Central memory CD4-positive, alpha-beta T cell (primary cell): ENCODE measurements at places on chromosomes 7 and 10.

GRCh38 chr10:74589851-74590250 lies 236.5 kb upstream of the KAT6B start:
- DNase-seq = no peak

- DNase-seq = no peak
These were observed 23.4 kb upstream of the EGR2 start for GRCh38 chr10:62839590-62839989.

GRCh38 chr7:99560834-99561736 lies 2.6 kb downstream of the ZNF655 start:
- DNase-seq = no peak

DNA sequence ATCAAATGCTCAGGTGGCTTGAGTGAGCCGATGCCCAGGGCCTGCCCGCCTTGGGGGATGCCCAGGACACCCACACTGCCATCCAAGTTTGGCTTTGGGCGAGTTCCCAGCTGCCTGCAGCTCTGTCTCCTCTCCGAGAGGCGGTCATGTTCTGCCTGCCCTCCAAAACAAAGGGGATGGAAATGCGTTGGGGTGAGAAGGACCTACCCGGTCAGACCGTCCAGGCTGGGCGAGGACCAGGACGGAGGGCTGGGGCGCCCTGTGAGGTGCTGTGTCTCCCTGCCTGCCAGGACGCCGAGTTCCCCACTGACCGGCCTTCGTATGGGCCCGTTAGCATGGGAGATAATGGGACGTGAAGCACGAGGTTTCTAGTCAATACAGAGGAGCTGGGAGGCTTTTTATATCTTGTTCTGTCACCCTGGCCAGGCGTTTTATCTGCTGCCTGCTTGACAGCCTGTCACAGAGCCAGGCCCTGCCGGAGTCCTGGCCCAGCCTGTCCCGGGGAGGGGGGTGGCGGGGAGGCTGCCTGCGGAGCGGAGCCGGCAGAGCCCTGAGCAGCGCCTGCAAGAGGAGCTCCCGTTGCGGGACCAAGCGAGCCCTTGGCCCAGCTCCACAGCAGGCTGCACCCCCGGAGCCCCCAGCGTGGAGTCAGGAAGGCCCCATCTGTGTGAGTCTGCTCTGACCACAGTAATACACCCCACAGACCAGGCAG lies 22.0 kb upstream of the ELFN1 start:
- DNase-seq = no peak

DNA sequence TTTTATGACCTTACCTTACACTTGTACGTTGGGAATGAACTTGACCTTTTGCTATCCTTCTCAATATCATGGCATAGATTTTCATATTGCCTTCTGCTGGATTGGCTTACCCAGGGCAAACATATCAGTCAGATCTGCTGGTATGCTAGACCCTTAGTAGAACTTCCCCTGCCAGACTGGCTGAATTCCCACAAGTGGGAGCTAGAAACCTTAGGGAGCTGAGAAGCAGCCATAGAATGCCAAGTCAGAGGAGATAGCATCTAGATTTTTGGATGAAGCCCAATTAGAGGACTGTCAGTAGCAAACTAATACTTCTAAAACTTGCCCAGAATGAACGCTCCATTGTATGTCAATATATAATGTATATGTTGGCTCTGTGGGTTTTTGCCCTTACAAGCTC lies 385.0 kb downstream of the NXPH1 start:
- no peak for DNase-seq

- DNase-seq = no peak
These were observed 3.5 kb downstream of the NRCAM start for GRCh38 chr7:108452707-108453106.

- peak; percentile 19 for DNase-seq
These were observed 55.0 kb downstream of the PRTFDC1 start for GRCh38 chr10:24897326-24897926.

- DNase-seq = no peak
These were observed 175.3 kb upstream of the BET1 start for GRCh38 chr7:94179466-94179865.

DNA sequence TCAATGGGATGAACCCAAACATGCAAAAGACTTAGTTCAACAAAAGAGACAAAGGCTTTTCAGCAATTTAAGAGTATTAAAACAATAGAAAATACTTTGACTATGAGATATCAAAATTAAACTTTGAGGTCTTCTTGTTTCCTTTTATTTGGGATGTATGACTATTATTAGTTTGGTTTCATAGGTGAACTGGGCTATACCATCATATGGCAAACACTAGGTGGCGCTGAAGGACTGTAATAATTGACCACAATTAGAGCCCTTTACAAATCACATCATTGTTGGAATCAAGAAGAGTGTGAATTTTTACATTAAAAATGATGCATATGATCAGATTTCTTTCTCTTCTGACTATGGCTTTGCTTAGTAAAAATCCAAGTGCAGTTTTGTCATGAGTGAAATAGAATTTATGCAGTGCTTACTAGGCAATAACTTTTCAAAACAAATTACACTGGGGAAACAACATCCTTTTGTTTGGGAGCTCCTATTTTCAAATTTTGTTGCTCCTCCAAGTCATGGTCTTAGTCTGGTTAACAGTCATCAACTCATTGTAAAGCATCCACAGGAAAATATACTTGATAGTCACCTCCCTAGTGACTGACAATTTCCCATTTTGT lies 14.7 kb upstream of the NXPH1 start:
- peak; percentile 27 for DNase-seq
